Glomerular endothelial cell (primary cell): ENCODE measurements at places on chromosomes 4 and X. TPM values are rescaled to one million over a fixed set of nuclear protein-coding genes. Genes with fewer than 3 reads are reported as not detected.

TCP11X2 gene
- not detected in 2 replicates for total RNA-seq

GRCh38 chrX:80984118-80984517 lies 174.4 kb upstream of the BRWD3 start:
- DNase-seq: no peak

GRCh38 chrX:119734897-119735339 lies 23.5 kb upstream of the SOWAHD start:
- no peak for DNase-seq

DNA sequence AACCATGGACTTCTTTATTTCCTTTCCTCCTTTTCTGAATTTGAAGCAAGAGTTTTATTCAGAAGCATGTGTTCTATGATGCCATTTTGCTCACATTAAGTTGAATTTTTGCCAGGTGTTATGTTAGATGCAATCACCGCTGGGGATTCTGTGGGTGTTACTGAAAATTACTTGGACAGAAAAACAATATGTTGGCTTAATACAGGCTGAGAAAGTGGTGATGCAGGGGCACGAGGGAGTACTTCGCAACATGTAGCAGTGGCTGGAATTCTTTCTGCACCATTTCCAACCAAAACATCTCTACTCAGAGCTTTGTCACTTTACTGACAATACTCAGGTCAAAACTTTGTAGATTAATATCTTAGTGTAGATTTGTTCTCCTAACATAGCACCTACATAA lies 109.2 kb upstream of the PCDH18 start:
- no peak for DNase-seq

PROM1 gene
- total RNA-seq: 4.9 and 5.4 TPM in 2 replicates

DNA sequence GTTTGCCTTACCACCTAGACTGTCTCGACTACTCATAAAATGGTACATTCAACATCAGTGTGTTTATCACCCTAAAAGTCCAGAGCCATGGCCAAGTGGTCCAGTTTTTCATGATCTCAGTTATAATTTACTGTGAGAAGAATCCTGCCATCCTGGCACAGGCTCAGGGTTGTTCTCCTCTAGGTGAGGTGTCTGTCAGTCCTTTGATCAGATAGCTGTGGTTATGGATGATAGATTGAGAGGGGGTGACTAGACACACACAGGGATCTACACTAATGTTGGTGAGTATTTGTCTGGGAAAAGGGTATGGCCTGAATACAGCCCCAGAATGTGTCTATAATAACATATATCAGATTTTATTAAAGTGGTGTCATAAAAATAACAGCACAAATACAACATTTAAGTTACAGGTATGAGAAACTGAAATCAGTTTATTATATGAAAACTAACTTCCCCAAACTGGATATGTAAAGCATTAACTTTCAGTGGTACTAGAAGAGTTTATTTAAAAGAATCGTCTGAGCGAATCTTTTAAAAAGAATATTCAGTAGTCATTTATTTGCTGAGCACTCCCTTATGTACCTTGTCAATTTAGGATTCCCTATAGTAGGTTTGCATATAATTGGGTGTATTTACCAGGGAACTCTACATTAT lies 93.3 kb downstream of the STIM2 start:
- no peak for DNase-seq

- DNase-seq: no peak
Observed at GRCh38 chr4:19425146-19425545, 826.6 kb upstream of the SLIT2 start.

PSAPL1 gene
- not detected in 2 replicates for total RNA-seq

DNA sequence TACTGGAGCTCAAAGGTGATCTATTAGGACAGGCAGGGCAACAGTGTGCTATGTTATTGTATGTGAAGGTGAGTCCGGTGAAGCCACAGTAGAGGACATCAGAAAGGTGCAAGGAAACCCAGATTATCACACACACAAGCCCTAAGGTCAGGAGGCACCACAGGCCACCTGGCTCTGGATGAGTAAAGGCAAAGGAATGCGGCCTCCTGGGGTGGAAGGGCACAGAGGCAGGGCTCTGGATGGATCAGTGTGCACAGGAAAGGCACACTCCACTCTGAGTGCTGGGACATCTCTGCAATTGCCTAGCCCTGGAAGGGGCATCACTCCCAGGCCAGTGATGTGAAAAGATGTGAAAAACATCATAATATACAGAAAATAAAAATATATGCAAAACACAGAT lies 683.5 kb downstream of the TRIML1 start:
- DNase-seq: no peak

DNA sequence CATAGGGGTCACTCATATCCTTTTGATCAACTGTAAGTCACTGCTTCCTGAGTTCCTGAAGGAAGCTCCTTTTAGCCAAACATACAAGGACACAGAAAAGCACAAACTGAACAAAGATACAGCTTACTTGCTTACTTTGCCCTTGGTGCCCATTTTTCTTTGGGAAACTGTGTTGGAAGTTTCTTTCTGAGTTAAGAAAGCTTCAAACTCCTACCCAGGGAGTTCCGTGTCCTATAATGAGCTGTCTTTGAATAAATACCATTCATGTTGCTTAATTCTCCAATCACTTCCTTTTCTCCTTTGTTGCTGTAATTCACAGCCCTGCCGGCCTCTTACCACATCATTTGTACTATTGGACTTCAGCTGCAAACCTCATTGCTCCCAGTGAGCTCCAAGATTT lies at the start of gene ADH4:
Gene ADH4, minus strand, starts transcription at position 228 of the 400 bp plus-strand sequence. Its CDS starts 75 bp downstream, at position 153.
- DNase-seq: no peak

- no peak for DNase-seq
Observed at GRCh38 chrX:47184486-47184885, 9.1 kb upstream of the UBA1 start.

DNA sequence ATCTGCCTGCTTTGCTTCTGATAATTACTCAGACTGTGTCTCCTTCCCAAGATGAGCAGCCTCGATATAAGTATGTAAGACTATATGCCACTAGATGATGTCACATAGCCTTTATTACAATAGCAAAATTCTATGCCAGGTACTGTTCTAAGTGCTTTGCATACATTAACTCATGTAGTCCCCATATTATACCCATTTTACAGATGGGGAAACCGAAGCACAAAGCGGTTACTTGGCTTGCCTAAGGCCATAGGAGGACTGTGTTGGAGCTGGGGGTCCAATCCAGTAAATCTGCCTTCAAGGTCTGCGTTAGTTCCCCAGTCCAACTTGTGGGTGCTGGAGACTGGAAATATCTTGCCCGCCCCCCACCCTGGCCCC lies 826 bp upstream of the SCML1 start:
- DNase-seq: no peak

DNA sequence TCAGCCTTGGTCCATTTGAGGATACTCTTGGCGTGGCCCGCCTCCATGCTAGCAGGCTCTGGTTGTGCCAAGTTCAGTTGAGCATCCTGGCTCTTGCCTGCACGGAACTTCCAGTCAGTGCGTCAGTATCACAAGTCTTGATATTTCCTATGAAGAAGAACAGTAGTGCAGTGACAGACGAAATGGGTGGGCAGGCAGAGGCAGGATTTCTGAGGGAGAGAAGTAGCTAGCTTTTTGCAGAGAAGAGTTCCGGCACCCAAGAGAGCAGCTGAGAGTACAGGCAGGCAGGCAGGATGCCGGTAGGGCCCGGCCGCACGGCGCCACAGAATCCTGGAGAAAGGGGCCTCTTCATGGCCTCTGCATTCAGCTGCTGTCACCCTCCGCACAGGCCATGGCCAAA lies 56.1 kb upstream of the MSANTD1 start:
- no peak for DNase-seq

USP17L24 gene
- total RNA-seq: not detected in 2 replicates

- no peak for DNase-seq
Observed at GRCh38 chr4:54548831-54549460, 108.8 kb upstream of the KIT start.

GRCh38 chrX:107454302-107454701 lies 4.8 kb downstream of the FRMPD3 start:
- DNase-seq: no peak

PTPN13 gene
- 3.0 and 10.5 TPM in 2 replicates for total RNA-seq

LYAR gene
- 12.5 and 18.4 TPM in 2 replicates for total RNA-seq

DNA sequence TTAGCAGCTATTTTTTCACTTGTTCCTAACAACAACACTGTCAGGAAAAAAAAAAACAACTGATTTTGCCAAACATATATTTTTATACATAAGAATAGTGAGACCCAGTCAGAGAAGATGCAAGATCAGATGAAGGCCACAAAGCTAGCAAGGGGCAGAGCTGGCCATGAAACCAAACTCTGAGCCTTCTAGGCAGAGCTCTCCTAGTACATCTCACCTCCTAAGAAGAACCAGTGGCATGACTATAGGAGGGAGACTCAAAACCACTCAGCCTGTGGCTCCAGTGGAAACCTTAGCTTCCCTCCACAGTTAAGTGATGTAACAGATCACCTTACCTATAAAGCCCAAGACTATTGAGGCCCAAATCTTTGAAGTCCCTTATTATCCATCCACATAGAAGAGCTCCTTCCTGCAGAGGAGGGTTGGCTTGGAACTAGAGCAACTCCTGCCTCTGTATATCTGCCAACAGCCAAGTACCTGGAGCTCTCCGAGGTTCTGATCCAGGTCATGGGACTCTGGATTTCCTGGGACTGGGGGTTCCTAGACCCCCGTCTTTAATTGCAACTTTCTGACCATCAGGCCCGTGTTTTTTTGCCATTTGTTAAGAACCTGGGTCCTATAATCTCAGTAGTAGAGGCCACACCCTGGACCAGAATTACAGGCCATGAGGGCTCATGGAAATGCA lies 136.5 kb downstream of the SH3KBP1 start:
- no peak for DNase-seq

- DNase-seq: no peak
Observed at GRCh38 chr4:99468889-99469288, 33.7 kb upstream of the ADH7 start.

- DNase-seq: no peak
Observed at GRCh38 chr4:157912212-157912611, 260.6 kb downstream of the GASK1B start.

TBX22 gene
- not detected in 2 replicates for total RNA-seq

AREG gene
- 5.6 and 7.7 TPM in 2 replicates for total RNA-seq

- DNase-seq: no peak
Observed at GRCh38 chr4:26308568-26308967, 12.2 kb upstream of the RBPJ start.

DNA sequence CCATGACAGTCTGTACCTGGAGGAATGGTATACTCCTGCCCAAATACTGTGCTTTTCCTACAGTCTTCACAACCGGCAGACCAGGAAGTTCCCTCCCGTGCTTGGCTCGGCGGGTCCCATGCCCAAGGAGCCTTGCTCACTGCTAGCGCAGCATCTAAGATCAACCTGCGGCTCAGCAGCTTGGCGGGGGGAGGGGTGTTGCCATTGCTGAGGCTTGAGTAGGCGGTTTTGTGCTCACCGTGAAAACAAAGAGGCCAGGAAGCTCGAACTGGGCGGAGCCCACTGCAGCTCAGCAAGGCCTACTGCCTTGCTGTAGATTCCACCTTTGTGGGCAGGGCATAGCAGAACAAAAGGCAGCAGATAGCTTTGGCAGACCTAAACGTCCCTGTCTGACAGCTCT lies 152.7 kb downstream of the TEX11 start:
- no peak for DNase-seq

GRCh38 chrX:10615931-10616774 lies 4.2 kb downstream of the MID1 start:
- no peak for DNase-seq

DNA sequence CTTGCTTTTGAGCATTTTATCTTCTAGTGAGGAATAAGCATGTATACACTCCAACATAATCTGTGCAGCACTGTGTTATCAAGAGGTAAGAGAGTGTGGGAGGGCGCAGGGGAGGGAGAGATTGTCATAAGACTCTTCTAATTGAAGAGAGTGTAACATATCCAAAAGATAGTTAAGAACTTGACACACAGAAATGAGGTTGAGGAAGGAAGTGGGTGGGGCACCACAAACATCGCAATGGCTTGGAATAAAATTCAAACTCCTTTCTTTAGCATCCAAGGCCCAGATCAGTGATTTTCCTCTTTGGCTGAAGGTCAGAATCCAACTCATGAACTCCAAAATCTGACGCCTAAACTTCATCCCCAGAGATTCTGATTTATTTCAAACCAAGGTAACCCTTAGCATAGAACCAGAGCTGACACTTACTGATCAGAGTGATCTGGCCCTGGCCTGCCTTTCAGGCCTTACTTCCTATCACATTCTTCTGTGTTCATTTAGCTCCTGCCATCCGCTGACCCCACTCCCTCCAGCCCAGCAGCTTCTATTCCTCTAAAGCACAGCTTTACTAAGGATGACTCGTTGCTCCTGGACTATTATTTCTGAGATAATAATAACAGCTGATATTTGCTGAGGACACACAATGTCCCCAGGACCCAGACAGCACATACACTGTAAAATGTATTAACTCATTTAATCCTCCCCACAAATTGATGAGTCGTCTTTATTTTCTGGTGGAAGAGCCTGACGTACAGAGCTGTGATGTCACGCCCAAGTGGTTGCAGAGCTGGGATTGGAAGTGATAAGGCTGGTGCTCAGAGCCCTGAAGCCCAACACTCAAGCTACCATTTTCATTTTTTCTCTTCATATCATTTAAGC lies 10.6 kb upstream of the CTSO start:
- DNase-seq: no peak

- no peak for DNase-seq
Observed at GRCh38 chr4:5822619-5823018, 70.3 kb downstream of the CRMP1 start.

- no peak for DNase-seq
Observed at GRCh38 chrX:15366506-15367352, 17.5 kb downstream of the VEGFD start.

DNA sequence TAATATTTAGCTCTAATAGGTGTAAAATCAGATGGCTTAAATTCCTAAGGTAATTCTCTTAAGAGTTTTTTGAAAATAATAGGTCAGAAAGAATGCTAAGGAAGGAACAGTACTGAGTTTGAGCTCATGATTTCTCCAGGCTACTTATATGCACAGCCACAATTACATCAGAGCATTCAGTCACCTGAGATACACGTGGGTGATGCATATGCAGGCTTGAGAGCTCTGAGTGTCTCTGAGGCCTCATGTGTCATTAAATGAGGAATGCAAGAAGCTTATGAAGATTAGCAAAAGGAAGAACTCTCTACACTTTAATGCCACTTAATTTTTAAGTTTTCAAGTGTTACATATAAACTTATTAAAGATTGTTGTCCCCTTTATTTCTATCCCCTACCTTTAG lies 124.0 kb upstream of the STIM2 start:
- no peak for DNase-seq

DNA sequence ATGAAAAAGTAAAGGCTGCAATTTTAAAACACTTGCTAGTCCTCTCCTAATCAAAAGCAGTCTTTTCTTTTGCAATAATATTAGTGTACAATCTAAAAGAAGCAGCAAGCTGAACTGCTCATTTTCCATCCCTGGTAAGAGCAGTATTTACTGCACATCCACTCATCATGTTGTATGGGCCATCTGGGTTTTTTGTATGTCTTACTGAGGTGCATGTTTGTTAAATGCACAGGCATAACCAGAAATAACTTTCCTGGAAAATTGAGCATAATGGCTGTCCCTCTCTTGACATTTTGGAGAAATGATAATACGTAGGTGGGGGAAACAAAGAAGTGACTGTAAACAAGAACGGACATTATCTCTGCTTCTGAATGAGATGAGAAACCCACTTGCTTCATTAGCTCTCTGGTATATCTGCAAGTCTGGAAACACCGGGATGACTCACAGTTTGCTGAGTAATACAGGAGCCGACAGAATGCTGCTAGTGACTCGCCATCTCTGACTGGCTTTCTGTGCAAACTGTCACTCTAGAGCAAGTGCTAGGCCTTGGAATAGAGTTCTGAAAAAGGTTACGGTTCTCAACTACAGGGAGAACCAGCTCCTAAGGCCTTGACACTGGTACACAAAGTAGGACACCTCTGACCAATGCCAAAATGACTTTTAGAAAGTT lies 85.7 kb upstream of the MTM1 start:
- DNase-seq: no peak

- DNase-seq: no peak
Observed at GRCh38 chr4:145938618-145939440, at the start of gene ZNF827. ZNF827 (minus strand) TSS chr4:145938823; CDS start chr4:145938407, 416 bp downstream.
